ENCODE measurements at places on chromosomes 16 and 17.
A peak's percentile ranks its signal among the peaks of the same experiment; 100 is the strongest.

DNA sequence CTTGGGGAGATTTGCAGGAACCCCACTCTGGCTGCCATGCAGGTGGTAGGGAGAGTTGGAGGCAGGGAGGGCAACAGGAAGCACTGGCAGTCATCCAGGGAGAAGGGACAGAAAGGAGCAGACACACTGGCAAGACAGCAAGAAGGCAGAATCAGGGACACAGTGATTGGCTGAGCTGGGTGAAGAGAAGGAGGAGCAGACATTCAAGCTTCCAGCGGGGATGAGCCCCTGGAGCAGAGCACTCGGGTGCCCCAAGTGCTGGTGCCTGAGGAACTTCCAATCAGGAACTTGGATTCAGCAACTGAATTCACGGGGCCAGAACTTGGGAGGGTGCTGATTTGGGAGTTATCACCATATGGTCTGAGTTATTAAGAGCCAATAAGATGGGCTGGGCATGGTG, 6.3 kb upstream of the ITGA3 start:
- DNase-seq = no peak

- DNase-seq = no peak
These were observed 109.6 kb upstream of the GOT2 start for GRCh38 chr16:58843675-58844074.

DNA sequence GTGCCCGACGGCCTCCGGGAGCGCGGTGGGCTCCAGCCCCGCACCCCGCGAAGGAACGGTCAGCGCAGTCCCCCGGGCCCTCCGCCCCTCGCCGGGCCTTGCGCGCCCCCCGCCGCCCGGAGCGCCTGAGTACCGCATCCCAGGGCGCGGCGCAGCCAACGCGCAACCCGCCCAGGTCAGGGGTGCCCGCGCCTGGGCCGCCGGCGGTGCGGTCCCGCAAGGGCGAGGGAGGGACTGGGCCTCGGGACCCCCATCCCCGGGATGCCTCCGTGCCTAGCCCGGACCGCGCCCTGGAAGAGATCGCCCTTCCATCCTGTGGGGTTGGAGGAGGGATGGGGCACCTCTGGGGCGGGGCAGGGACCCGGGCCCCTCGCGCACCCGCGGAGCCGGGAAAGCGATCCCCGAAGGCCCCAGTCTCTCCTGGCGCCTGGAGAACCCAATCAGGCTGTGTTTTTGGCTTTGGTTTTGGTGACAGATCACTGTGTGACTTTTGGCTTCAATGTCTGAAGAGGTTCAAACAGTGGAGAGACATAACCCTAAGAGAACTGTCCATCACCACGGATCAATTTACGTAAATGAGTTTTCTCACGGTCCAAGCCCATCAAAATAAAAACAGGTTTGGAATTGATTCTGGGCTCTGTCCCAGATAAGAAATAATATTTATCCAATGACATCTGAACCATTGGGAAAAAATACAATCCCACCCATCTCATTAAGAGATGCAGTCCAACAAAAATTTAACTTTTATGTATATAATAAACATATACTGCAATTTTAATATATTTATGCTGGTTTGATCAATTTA, 17.8 kb downstream of the ENPP7 start:
- DNase-seq = no peak

- peak; percentile 92 for DNase-seq
These were observed 59.8 kb downstream of the NEUROD2 start for GRCh38 chr17:39547713-39548478.

DNA sequence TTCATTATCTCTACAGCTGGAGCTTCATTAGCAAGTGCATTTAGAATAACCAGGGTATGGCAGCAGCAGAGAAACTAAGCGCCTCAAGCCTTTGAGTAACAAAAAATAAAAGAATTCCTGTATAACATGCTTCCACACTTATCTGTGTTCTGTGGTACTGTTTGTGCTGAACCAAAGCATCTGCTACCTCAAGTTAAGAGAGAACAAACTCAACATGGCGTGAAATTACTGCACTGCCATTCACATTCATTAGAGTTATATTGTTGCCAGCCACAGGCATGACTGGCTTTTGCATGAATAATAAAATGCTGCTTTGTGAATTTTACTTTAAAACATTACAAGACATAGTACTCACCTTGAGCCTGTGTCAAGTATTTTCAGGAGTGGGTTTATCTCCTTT, 76.6 kb downstream of the NLK start:
- DNase-seq = no peak

DNA sequence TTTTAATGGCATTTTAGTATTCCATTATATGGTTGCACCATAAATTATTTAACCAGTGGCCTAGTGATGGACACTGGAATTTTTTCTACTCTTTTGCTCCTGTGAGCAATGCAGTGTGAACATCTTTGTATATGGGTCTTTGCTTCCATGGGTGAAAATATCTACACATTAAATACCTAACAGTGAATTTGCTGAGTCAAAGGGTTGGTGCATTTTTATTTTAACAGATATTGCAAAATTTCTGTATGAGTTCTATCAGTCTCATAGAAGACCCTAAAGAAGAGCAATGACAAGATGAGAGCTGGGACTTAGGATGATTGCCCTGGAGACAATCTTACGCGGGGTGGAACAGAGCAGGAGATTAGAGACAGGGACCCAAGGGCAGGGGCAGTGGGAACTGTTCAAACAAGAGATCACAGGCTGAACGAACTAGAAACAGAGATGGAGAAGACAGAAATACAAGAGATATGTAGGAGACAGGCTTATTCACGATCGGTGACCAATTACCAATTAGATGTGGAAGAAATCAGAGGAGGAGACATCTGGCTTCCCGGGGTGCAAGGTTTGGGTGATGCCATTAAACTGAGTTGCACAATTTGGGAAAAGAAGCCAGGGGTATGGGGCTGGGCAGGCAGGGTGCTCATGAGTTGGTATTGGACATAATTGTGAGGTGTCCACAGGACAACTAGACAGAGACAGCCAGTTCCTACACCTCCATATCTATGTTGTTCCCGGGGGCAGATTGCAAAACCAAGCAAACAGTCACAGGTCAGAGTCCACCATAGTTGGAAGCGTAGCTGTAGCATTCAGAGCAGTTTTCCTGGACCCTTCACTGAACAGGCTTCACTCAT, 39.9 kb upstream of the LONP2 start:
- DNase-seq = no peak

DNA sequence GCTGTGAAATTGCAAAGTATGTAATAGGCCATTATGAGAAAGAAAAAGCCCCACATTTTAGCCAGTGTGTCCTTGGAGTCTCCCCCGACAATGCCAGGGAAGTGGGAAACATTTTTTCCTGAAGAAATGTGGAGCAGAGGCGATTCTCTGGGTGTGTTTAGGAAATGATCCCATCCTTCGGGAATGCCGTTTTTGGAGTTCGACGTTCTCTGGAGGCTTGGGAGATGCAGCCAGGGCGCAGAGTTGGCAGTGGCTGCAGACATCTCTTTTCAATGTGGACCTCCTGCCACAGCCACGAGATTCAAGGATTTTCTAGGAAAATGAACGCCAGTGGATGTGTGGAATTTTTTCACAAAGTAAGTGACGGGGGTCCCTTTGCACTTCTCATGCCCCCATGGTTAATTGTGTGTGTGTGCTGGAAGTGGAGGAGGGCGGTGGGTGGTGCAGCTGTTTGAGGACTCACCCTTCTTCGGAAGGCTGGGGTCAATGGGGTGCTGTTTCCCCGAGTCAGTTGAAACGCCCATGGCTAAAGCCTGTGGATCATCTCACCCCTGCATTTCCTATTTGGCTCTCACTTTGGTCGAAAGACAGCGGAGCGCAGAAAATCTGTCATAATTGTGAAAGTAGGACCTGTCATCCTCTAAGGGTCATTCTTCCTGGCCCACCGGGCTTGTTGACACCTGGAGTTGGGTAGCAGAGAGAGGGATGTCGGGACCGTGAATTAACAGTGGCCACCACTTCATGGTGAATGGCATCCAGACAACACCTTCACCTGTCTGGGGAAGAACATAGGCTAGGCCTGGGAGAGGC, 73.2 kb downstream of the CMIP start:
- DNase-seq = no peak

DNA sequence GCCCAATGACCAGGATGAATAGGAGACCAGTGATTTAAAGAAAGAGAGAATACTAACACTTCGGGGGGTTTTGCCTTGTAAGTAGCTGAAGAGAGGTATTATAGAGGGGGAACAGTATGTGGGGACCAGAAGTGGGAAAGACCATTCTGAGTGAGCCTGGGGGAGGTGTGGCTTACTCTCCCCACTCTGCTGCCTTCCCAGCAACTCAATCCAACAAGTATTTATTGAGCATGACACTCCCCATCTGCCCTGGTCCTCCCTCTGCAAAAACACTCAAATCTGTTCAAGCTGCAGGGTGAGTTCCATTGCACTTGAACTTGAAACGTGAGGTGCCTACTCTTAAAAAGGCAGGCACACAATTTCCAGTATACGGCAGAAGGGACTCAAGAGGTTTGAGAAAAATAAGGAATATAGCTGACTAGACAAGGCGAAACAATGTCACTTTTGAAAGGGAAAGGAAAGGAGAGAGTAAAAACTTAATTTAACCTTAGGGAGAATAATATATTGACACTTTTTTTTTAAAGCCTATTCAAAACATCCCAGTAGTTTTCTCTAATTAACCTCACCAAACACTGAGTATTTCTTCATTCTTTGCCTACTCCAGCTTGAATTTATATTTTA, 8.2 kb downstream of the FAM117A start:
- no peak for DNase-seq

DNA sequence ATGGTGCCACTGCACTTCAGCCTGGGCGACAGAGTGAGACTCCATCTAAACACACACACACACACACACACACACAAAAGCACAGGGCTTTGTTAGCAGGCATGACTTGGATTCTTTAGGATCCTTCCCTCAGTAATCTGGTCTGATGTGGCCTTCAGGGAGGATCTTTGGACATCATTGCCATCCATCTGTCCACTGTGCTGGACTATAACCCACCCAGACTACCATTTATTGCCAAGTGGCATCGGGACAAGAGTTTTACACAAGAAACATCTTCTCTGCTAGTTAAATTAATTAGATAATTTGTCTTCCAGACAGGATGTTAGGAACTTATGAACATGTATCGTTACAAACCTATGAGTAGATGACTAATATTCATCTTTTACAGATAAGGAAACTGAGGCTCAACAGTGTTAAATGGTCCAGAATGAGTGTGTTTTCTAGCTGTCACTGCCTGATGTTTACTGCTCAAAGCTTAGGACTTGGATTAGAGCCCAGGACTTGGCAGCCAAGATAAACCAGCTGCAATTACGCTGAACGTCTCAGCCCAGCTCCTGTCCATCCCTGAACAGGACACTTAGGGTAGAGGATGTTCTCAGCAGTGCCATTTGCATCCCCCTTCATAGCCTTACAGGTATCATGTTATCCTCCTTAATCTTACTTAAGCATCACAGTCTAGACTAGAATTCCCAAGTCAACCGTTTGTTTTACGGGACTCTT, 285.8 kb downstream of the WWOX start:
- no peak for DNase-seq

- DNase-seq = peak; percentile 100
These were observed 13.2 kb downstream of the ATP5PD start for GRCh38 chr17:75033346-75034235.

GRCh38 chr16:81530296-81530721, 85.7 kb downstream of the CMIP start:
- DNase-seq = no peak

DNA sequence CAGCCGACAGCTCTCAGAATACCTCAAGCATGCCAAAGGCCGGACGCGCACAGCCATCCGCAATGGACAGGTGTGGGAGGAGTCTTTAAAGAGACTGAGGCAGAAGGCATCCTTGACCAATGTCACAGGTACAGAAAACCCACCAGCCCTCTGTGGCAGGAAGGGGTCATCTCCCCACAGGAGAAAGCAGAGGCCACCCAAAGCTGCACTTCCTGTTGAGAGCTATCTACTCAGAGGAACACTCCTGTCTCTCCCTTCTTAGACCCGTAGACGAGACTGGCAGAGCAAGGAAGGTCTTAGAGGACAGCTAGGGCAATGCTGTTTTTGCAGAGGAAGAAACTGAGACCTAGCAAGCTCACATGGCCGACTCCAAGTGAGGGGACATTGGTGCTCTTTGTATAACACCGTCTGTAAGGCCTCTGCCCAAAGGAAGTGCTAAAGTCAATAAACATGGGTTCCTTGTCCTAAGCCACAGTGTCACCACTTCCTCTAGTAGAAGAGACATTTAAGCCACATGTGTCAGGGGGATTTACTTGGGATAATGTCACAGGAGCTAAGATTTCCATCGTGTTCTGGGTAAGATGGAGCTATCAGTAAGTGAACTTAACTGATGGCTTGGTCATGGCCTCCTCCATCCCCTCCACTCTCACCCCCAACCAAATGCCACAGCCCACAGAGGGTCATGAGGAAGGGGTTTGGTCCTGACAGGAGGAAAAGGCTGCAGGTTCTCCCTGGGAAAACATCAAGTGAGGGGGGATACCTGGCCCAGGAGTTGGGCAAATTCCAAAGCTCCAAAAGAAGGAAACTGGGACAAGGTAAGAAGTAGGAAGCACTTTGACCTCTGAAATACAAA, 9.4 kb downstream of the LPO start:
- DNase-seq = no peak

DNA sequence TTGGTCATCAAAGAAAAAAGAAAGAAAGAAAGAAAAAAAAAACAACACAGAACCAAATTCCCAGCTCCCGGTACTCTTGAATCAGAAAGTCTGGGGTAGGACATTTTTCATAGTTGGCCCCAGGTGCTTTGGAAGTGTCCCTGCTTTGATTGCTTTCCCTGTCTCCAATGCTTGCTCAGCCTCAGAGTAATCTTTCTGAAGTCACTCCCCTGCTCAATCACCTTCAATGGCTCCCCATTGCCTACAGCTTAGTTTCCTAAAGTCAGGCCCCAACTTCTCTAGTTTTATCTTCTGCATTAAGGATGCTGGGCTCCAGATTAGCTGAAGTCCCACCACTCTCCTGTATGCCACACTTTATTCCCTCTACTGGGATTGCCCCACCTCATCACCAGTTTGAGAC, 17.1 kb downstream of the CNGB1 start:
- no peak for DNase-seq

DNA sequence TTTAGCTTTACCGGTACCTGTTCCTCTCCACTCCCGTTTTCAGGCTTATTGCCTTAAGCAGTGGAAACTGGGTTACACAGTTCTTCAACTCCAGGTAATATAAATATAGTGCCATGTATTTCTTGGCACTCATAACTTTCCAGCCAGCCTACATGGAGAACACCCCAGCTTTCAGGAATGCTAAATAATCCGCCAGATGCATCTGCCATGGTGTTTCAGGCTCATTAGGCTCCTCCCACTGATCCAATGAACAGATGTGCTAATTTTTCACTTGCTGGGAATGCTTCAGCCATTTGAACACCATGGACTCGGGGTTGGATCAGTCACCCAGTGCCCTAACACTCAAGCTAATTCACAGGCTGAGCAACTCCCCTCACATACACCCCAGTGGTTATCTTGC, 4.6 kb downstream of the ANKFN1 start:
- DNase-seq = no peak

GRCh38 chr17:21392266-21392665, 16.1 kb downstream of the KCNJ12 start:
- DNase-seq = no peak

- no peak for DNase-seq
These were observed 42.3 kb downstream of the TBX4 start for GRCh38 chr17:61494325-61495160.
